ENCODE measurements at places on chromosomes 2 and 18. TPM values are rescaled to one million over a fixed set of nuclear protein-coding genes. Genes with fewer than 3 reads are reported as not detected.

Gene RAPGEF4
- polyA plus RNA-seq: 2.4 TPM

- no peak for DNase-seq
These were observed 88.8 kb downstream of the USP40 start for GRCh38 chr2:233477548-233478433.

Gene FIGN
- polyA plus RNA-seq: 2.2 TPM

Gene BMP10
- polyA plus RNA-seq: not detected

DNA sequence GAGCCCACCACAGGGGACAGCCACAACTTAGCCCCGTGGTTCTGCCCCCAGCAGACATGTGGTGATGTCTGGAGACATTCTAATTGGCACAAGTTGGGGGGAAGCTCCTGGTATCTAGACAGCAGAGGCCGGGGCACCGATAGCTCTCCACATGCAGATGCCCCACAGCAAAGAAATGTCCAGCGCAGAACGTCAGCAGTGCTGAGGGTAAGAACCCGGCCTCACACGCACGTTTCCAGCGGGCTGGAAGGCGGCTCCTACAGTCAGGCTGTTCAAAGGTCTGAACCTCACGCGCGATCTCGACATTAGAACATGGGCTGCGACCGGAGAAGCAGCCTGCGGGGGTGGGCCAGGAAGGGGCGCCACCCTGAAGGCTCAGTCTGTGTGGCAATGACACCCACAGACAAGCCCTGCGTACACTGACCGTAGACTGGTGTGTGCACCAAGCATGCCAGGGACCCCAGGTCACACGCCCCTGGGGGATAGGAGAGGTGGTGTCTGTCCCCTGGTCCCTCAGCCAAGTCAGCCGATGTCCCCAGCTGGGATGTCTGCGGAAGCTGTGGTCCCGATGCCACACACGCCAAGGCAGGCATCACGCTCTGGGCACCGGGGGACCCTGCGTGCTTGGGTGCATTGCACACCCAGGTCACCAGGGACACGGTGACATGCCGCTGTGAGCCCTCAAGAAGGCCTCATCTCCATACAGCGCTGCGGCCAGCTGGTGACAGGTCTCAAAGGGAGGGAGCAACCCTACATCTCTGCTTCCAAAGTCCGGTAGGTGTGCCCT, 66.3 kb downstream of the PARD6G start:
- no peak for DNase-seq

Gene PTPRN
- polyA plus RNA-seq: 0.47 TPM

DNA sequence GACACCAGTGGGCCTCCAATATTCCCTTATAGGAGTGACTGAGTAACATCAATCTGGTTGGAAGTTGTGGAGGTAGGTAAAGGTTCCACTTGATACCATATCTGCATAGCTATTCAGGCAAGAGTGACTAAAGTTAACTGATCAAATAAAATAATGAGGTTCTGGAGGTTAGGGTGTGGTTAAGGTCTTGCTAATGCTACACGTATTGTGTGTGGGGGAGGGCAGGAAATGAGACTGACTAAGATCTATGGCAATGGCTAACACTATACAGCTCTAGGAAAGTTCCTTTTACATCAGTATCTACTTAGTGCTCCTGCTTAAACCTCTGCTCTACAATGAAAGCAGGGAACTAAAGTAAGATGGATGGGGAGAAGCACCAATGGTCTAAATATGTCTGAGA, 149.1 kb upstream of the MGAT5 start:
- no peak for DNase-seq

DNA sequence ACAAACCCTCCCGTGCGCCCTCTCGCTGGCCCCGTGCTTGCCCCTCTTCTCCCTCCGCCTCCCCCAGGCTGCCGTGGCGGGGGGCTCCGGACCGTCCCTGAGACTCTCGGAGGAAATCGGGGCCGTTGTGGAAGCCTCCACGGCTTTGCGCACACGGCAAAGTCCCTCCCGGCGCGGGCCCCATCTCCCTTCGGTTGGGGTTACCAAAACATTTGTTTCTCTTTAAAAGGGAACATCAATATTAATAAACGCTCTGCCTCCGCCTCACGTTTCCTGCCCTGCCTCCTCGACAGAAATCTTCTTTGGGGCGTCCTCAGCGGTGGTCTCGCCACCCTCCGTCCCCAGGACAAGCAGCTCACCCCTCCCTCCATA, 3.8 kb downstream of the PAX3 start:
- DNase-seq: no peak

Gene GPR17
- polyA plus RNA-seq: 4.9 TPM

DNA sequence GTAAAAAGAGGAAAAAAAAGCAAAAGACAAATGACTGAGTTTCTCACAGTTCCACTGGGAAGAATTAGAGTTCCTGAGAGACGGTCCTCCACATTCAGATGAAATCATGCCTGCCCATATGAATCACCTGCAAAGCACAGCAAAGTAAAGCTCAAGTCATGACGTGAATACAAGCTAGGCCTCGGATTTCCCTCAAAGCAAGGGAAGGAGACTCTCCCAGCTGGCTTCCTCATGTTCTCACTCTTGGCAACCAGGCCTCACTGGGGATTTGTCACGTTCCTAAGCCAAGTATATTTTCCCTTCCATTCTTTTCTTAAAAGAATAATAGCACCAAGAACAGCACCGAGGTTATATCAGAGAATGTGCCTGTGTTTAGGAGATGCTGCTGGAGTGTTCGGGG, 47.0 kb downstream of the CYP27C1 start:
- DNase-seq: peak; percentile 96

- peak; percentile 30 for DNase-seq
These were observed 207.4 kb downstream of the ARL6IP6 start for GRCh38 chr2:152925547-152926448.

DNA sequence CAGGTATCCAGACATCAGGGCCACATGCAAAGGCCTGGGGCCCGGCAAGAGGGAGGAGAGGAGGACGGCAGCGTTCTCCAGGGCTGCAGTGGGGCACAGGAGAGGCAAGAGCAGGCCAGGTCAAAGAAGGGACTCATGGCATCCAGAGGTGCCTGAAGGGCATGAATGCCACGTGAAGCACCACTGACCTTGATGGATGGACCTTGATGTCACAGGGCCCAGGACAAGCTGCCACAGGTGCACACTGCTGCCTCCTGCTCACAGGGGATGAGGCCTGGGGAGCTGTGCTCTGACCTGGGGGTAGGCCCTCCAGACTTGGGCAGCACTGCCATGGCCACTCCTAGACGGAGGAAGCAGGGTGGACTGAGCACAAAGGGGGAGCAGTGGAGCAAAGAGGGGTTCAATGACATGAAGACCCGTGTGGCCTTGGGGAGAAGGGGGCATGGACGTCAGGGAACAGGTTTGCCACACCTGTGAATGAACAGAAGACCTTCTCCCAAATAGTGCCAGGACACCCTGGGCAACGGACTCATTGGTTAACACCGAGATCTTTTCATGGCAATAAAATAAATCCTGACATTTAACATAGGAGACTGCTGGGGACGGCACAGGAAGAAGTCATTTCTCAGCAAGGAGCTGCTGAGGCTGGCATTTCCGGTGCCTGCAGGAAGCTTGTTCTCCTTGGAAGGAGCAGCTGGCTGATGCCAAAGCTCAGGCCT, 65.6 kb downstream of the EMX1 start:
- DNase-seq: no peak

GRCh38 chr2:186962085-186962747, 113.2 kb upstream of the ZSWIM2 start:
- DNase-seq: no peak

DNA sequence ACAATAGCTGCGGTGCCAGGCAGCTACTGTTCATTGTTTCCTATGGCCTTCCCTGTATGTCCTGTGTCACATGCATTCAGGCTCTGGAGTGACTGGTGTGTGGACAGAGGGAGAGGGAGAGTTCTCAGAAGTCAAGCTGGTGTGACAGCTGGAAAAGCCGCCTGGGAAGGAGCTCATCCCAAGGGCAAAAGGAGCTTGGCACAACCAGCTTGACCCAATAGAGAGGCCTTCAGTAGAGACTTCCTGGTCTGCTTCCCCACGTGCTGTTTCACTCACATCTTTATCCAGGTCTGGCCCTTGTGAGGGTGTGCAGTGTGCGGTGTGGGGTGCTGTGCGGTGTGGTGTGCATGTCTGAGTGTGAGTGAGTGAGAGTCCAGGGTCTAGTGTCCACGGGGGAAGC, 11.1 kb upstream of the NT5DC4 start:
- DNase-seq: no peak

DNA sequence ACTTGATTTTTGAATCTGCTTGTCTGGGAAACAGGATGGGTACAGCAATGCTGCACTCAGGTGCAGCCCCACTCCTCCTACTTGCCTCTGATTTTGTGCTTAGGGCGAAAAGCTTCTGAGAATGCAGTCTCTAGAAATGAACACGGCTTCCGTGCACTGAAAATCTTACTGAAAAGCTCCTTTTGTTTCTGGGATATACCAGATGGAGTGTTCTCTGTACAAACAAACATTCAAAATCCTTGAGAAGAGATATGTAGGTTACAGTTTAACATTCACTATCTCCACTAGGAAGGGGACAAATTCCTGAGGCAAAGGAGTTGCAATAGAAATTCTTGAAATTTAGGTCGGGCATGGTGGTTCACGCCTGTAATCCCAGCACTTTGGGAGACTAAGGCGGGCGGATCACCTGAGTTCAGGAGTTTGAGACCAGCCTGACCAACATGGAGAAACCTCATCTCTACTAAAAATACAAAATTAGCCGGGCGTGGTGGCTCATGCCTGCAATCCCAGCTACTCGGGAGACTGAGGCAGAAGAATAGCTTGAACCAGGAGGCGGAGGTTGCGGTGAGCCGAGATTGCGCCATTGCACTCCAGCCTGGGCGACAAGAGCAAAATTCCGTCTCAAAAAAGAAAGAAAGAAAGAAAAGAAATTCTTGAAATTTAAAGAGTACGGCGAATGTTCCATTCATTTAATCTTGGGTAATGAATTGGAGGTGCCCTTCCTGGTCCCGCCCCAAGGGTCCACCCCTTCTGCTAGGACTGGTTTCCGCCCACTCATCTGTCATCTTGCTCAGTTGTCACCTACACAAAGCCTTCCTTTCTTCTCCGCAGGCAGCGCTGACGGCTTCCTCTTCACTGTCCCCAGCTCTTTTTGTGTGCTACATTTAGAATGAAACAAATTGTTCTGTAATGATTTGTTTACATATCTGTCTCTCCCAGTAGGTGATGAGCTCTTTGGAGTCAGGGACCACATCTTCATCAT, 92.4 kb downstream of the SOCS6 start:
- no peak for DNase-seq

Gene WIPF1
- 40.2 TPM for polyA plus RNA-seq

Gene ZSWIM2
- polyA plus RNA-seq: not detected

DNA sequence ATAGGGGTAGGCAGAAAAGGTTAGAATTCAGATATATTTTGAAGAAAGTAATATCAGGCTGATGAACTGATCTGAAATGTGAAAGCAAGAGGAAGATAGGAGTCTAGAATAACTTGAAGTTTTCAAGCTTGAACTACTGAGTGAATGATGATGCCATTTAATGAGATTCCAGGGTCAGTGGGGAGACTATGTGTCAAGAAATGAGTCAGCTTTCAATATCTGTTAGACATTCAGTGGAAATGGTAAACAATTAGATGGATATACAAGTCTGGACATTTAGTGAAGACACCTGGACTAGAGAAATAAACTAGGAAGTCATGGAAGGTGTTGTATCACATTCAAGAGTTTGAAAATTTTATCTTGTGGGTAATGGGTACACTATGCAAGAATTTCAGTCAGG, 326.9 kb downstream of the FSIP2 start:
- DNase-seq: no peak

GRCh38 chr2:112621790-112622527, 23.8 kb upstream of the SLC20A1 start:
- DNase-seq: no peak

DNA sequence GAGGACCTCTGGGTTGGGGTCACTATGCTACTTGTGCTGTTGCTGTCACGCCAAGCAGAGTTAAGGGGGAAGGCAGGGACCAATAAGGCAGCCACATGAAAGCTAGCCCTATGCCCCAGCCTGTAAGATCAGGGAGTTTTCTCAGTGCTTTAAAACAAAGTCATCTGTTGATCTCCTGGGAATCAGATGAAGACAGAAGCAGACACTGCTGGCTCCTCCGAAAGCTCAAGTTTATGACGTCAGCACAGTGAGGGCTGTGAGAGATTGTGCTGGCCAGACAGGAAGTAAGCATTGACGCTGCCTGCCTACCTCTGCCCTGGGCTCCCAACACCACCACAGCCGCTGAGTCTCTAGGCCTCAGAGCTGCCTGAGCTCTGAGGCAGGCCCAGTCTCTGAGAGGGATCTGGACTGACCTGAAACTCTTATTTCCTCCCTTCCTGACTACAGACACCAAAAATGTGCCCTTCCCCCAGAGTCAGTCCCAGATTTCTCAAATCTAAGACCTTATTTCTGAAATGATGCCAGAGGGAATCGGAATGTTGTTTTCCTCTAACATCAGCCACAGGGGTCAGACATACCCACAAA, 118.1 kb upstream of the EPAS1 start:
- peak; percentile 89 for DNase-seq

DNA sequence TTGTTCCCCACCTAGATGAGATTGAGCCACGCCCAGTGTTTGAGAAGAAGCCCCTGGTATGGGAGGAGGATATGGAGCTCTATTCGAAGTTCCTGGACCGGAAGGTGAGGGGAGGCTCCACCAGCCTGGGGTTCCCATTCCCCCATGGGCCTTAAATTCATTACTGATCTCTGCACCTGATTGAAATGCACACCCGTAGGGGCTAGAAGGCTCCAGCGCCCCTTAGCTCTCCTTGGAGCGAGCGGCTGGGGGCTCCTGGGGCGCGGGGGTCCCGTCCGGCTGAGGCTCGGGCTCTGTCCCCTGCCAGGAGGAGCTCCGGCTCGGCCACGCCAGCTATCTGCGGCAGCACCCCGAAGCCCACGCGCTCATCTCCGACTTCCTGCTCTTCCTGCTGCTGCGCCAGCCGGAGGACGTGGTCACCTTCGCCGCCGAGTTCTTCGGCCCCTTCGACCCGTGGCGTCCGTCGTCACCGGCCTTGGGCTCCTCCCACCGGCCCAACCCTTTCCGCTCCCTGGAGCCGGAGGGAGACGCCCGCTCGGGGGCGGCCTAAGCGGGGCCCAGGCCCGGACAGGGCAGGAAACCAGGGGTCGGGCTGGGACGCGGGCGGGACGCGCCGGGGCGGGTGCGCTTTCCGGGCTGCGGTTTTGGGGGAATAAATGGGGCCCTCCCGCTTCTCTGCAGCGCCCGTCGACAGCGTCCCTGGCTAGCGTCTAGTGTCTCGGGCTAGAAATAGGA, 10.9 kb downstream of the CATIP start:
- DNase-seq: peak; percentile 93

- no peak for DNase-seq
These were observed 7.8 kb downstream of the AGAP1 start for GRCh38 chr2:235501673-235502031.

DNA sequence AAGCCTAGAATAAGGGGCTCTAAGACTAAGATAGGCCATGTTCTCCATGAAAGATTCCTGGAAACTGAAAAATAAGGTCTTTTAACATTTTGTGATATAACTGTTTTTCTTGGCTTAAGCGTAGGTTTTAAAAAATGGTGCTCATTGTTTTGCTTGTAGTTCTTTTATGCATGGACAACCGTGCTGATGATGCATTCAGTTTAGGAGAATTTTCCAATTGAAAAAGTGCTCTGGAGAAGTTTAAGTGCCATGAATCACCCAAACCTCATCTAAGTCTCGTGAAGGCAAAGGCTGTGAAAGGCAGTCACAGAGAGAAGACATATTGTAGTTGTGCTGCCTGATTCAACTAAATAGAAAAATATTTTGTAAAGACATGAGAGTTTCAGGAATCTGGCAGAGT, 111.8 kb upstream of the GAREM1 start:
- no peak for DNase-seq

Gene FBXO48
- 1.7 TPM for polyA plus RNA-seq

Data from muscle of leg (tissue), 16 donors.